Aorta (tissue), 5 donors: ENCODE measurements at places on chromosomes 11 and 22. TPM values are rescaled to one million over a fixed set of nuclear protein-coding genes. Genes with fewer than 3 reads are reported as not detected.

DNA sequence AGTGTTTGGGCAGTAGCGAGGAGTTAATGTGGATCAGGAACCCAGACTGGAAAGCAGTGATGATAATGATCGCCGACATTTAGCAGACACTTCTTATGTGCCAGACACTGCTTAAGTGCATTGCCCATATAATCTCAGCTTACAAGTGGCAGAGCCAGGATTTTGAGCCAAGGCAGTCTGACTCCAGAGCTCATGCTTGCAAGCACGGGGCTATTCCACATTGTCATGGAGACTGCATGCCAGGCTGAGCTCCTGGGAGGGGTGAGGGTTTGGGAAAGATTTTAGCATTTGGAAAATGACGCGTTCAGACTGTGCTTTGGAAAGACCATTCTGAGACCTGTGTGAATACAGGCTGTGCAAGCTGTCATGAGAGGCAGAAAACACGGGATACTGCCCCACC, 302.7 kb downstream of the DDX10 start:
- DNase-seq, result no peak

DNA sequence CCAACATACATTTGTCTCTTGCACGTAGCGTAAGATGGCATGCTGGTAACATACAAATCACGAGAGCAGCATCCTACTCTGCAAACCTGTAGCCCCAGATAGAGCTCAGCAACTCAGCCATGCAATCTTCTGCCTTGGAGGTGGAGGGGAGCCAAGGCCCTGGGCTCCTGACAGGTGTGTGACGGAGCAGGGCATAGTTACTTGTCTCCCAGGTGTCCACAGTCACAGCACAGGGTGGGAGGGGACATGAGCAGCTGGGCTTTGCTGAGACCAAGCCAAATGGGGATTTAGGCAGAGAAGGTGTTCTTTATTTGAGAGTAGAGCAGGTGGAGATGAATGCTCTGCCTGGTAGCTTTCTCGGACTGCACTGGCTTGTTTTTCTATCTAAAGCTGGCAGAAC, 111.7 kb downstream of the TEAD1 start:
- DNase-seq, result no peak

GRCh38 chr11:58392746-58393145, 13.9 kb downstream of the OR5B3 start:
- DNase-seq, result no peak

GRCh38 chr22:30627471-30627870, 8.1 kb upstream of the SLC35E4 start:
- no peak for DNase-seq

DNA sequence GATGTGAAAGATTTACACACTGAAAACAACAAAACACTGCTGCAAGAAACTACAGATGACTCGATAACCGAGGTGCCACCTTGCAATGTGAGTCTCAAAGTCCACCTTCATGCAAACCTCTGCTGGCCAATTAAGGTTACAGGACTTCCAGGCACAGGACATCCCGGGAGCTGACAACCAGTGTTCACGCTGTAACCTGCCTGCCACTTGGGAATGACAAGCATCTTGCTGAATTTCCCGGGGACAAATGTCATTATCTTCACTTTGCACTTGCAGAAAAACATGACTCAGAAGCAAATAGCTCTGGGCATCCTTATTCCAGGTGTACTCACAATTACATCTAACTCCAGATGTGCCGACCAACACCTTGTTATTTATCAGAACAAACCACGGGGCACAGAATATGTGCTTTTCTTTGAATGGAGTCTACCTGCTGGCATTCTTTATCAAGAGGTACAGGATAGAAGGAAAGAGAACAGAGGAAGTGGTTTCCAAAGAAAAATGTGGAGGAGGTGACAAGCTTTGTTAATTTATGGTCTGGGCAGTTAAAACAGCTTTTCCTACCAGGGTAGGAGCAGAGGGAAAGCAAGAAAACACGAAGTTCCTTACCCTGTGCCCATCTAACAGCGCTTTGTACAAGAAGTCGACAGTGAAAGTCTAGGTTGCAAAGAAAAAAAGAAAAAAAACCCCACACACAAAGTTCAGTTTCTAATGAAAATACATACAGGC, 72.3 kb downstream of the SHANK2 start:
- DNase-seq, result peak; percentile 3

- DNase-seq, result no peak
These were observed 38.0 kb upstream of the GALNT18 start for GRCh38 chr11:11659567-11660362.

DNA sequence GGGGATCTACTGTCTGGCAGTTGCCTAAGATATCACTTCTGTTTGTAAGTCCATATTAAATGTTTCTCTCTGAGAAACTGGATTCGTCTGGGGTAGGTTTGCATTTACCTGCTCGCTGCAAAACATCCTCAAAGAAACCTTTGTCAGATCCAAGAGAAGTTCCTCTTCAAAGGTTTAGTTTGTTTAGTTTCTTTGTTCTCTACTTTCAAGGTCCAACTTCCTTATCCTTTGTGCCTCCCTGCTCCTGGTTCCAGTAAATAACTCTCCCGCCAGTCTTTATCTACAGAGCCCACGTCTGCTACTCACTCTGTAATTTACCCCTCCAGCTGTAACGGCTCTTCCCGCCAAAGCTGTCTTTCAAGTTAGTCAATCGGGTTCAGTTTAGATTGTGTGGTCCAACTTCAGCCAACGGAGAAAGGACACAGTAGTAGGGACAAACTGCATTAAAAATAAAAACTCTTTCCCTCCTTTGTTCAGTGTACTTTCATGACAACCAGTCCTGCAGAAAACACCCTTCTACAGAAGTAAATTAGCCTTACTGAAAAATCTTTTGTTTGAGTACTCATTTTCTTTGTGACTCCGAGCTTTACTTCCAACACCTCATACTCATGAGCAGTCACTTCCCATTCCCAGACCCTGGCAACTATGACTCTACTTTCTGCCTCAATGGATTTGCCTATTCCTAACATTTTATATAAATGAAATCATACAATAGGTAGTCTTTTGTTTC, 41.0 kb downstream of the TMPRSS5 start:
- DNase-seq, result no peak

DNA sequence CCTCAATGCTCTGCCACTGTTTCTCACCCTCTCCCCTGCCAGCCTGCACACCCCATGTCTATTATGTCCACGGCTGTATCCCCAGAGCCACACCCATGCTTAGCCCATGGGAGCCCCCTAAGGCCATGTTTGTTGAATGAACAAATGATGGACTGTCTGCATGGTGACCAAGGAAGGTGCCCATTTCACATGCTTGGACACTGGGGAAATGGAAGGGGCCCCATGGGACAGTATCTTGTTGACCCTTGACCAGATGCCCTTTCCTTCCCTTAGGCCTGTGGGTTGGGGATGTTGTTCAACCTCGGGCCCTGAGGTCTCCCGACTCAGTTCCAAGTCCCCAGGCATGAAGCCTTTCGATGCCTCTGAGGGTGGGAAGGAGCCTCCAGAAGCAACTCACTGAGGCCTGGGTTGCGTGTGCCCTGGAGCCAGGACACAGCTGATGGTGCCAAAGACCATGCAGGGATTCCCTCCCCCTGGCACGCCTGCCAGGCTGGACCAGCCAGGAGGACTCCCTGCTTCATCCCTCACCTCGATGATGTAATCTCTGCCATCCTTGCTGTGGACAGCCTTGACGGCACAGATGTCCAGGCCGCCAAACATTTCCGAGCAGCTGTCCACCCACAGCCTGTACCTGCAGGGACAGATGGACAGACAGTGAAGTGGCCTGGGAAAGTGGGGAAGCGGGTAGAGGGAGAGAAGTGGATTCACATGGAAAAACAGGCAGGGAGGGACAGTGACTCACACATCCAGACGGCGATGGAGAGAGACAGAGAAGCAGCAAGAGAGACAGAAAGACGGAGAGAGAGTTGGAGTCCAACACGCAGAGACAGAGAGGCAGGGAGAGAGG, 58.9 kb downstream of the FBXO7 start:
- DNase-seq, result no peak

GRCh38 chr11:71446942-71447688, 1.1 kb downstream of the DHCR7 start:
- no peak for DNase-seq

DNA sequence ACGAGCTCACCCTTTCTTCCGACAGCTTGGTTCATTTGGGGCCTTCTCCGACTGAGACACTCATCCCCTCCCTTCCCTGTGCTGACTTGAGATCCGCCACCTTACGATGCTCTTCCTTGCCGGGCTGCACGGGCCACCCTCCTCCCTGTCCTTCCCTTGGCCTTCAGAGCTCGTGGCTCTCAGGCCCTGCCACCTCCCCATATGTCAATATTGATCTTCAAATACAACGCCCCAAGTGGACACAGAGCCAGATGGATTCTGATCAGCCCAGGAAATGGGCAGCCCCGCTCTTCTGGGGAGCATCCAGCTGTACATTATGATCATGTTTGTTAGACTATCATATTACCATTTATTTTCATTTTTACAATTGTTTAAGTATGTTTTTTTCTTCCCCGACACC, 812.8 kb downstream of the TBC1D22A start:
- DNase-seq, result peak; percentile 32

The CARD18 gene
- total RNA-seq, result not detected

The MYO7A gene
- total RNA-seq, result 11.6 TPM
